Prostate gland (tissue), 2 donors: ENCODE measurements at places on chromosomes 4 and X. TPM values are rescaled to one million over a fixed set of nuclear protein-coding genes. Genes with fewer than 3 reads are reported as not detected.

GRCh38 chr4:94605241-94605805 is 152.4 kb upstream of the BMPR1B start:
- no peaks in the 10 kb centered on the region for H3K27me3 ChIP-seq
- no peak overlapping the region for H3K27ac ChIP-seq
- DNase-seq, result no peak
- no peak overlapping the region for H3K4me3 ChIP-seq
- no peaks in the 10 kb centered on the region for H3K36me3 ChIP-seq

DNA sequence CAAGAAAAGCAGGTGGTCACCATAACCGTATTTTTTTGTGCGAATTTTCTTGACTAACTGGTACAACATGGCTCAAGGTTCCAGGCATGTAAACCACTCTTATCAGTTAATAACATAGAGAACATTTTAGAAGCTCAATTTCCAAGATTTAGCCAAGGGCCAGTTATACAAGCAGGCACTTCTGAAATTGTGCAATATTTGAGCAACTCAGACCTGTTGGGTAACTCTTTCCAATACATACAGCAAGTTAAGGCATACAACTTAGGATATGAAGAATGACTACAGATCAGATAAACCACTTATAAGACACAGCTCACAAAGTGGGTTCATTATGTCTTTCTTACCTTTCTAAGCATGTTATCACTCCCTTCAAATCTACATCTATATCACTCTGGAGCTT is 43.9 kb downstream of the ZNF280C start:
- no peaks in the 10 kb centered on the region for H3K36me3 ChIP-seq
- no peak overlapping the region for H3K27ac ChIP-seq
- H3K4me1 ChIP-seq, result no peaks in the 10 kb centered on the region
- H3K4me3 ChIP-seq, result no peak overlapping the region
- no peak for DNase-seq
- no peaks in the 10 kb centered on the region for H3K27me3 ChIP-seq

DNA sequence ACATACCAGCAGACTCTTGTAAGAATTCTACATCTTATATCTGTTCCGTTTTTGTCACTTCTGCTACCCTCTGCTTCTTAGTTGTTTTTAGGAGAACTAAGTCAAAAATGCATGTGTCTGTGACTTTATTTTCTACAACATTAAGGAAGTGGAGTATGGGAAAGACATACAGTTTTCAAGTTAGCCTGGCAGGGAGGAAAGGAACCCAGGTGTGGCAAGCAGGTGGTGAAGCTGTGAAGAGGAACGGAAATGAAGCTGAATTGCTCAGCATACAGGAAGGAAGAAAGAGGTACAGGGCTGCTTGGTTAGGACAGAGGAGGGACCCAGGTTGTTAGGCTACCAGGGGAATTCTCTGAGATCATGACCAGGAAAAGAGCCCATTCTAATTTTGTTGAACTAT is 9.4 kb downstream of the GPRIN3 start:
- no peaks in the 10 kb centered on the region for H3K27me3 ChIP-seq
- H3K4me1 ChIP-seq, result no peaks in the 10 kb centered on the region
- H3K27ac ChIP-seq, result no peak overlapping the region
- no peaks in the 10 kb centered on the region for H3K36me3 ChIP-seq
- no peak overlapping the region for H3K4me3 ChIP-seq

DNA sequence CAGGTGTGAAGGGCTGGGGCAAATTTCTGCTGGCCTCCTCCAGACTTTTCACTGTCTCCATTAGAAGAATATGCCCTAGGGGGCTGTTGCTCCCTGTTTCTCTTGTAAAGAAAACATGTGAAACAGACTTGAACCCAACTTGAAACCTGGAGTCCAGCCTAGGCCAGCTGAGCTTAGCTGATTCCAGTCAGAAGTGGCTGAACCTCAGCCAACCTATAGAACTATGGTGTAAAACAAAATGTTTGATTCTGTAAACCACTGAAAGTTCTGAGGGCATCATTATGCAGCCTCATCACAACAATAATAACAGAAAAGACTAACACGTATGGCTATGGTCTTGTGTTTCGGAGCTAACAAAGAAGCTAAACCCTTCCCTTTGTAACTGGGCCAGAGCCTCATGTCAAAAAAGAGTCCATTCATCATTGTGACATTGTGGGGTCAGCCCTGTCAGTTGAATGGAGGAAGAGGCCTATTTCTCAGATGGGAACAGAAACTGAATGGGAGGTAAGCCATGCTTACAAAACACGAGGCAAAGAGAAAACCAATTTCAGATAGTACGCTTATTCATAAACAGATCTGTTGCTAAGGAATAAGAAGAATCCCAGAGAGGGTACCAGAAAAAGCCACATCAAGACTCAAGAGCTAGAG is 34.1 kb downstream of the SETD7 start:
- no peaks in the 10 kb centered on the region for H3K27me3 ChIP-seq
- H3K4me3 ChIP-seq, result no peak overlapping the region
- DNase-seq, result no peak

GRCh38 chr4:56282004-56282403 is 105.3 kb downstream of the AASDH start:
- H3K27me3 ChIP-seq, result no peaks in the 10 kb centered on the region
- H3K27ac ChIP-seq, result no peak overlapping the region

DNA sequence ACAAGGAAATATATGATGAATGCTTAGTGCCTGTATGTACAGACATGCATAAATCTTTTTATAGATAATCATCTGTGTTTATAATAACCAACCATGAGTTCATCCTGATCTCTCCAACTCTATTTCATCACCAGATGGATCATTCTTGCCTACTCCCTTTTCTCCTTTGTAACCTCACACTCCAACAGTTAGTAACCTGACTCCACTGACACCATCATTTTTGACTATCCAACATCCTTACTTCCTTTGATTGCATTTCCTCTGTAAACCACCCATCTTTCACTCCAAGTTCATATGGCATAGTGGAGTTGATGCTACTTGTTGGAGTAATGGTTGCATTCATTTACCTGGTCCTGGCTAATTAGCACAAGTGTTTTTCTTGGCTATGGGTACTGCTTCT is 170.6 kb downstream of the ZNF330 start:
- H3K27ac ChIP-seq, result no peak overlapping the region
- DNase-seq, result no peak
- H3K4me1 ChIP-seq, result no peaks in the 10 kb centered on the region
- no peak overlapping the region for H3K4me3 ChIP-seq

GRCh38 chr4:106628586-106629267 is 260.1 kb upstream of the GIMD1 start:
- H3K36me3 ChIP-seq, result no peaks in the 10 kb centered on the region
- H3K27me3 ChIP-seq, result no peaks in the 10 kb centered on the region
- no peaks in the 10 kb centered on the region for H3K4me1 ChIP-seq
- no peak for DNase-seq

GRCh38 chrX:115957862-115958490 is 212.6 kb upstream of the AGTR2 start:
- H3K4me3 ChIP-seq, result no peak overlapping the region
- no peak overlapping the region for H3K27ac ChIP-seq

BEX1 gene
- total RNA-seq, result 295 TPM

NALF2 gene
- total RNA-seq, result 2.1 TPM

NUDT9 gene
- 30.4 TPM for total RNA-seq
